Muscle of back (tissue), 13 donors: ENCODE measurements at places on chromosomes 16 and 17. TPM values are rescaled to one million over a fixed set of nuclear protein-coding genes. Genes with fewer than 3 reads are reported as not detected.

- DNase-seq: peak; percentile 63
Measured at GRCh38 chr16:4115209-4115948, 863 bp downstream of the ADCY9 start.

CMTM3 gene
- 67.4 TPM for polyA plus RNA-seq

GRCh38 chr17:69709441-69709840 lies 294.9 kb downstream of the MAP2K6 start:
- DNase-seq: no peak

DNA sequence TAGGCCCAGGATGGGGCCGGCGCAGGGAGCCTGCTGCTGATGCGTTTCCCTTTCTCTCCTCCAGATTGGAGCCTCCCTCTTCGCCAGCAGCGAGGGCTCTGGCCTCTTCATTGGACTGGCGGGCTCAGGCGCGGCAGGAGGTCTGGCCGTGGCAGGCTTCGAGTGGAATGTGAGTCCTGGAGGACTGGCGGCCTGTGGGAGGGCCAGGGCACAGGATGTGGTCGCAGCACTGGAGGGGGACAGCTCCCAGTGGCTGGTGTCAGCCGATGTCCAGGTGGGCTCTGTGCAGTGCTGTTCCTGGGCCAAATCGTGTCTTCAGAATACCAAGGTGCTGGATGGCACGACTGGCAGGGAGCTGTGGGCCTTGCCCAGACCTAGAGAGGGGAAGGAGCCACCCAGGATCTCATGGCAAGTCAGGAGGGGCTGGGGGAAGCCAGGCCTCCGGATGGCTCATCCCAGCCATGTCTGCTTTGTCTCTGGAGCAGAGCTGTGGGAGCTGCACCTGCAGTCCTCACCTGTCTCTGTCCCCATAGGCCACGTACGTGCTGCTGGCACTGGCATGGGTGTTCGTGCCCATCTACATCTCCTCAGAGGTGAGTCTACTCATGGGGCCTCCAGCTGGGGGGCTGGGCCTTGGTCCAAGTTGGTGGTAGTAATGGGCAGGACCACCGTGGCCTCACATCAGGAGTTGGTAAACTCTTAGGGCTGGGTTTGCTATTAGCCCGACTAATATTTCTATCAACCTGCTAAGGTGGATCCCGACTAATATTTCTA lies 7.3 kb downstream of the SLC5A10 start:
- DNase-seq: no peak

DNA sequence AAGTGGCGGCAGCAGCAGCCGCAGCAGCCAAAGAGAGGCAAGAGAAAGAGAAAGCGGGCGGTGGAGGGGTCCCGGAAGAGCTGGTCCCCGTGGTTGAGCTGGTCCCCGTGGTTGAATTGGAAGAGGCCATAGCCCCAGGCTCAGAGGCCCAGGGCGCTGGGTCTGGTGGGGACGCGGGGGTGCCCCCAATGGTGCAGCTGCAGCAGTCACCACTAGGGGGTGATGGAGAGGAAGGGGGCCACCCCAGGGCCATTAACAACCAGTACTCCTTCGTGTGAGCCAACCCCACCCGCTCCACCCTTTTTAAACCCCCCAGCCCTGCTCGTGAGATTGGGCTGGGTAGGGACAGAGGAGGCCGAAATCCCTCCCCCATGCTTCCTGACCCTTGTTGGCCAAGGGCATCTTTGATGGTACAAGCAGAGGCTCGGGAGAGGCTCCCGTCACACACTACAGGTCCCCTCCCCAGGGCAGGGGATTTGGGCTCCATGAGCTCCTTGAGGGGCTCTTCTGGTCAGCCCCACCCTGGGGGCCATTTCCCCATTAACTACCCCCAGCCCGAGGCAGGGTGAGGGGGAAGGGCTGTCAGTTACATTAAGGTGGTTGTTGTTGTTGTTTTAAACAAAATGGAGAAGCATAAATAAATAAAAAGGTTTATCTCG lies 4.6 kb upstream of the ATP2A1 start:
- DNase-seq: no peak

DNA sequence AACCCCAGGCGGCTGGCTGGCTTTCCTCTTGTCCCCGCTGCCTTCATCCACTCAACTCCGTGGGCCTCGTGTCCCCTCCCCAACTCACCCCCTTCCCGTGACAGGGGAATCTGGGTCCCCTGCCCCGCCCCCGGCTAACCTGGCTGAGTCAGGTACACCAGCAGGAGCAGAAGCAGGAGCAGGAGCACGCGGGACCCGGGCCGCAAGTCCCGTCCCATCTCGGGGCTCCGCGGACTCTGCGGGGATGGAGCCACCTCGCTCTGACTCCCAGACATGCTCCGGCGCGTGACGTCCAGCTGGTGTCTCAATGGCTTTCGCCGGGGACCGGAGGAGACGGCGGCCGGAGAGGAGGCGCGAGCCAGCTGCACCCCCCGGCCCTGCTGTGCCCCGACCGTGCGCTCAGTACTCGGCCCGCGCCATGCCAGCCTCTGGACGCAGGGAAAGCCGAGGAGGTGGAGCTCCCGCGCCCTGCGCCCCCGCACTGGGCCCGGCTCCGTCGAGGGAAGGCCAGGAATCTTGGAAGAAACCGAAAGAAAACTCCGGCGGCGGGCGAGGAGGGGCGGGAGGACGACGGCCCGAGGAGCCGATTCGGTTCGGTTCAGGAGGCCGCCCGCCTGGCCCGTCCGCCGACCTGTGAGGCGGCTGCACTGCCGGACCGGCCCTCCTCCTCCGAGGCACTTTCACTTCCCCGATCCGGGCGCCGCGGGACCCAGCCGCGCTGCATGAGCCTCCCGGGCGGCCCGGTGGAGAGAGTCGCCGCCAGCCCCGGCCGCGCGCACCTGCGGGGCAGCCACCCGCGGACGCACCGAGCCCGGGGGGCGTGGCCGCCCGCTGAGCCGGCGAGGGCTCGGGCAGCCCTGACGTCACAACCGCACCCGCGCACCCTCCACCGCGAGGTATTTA lies at the start of the genes CXCL16 and ZMYND15:
TSS of gene CXCL16 (minus strand) at position 807 of the 903 bp plus-strand sequence. CDS start at position 218, 589 bp downstream.
TSS of gene ZMYND15 (plus strand) at position 712 of the 903 bp plus-strand sequence. CDS start 716 bp downstream, outside the sequence.
- DNase-seq: no peak

IRX3 gene
- 18.2 TPM for polyA plus RNA-seq

TNS4 gene
- not detected for polyA plus RNA-seq

- no peak for DNase-seq
Measured at GRCh38 chr17:67316781-67317180, 49.6 kb downstream of the PSMD12 start.

- no peak for DNase-seq
Measured at GRCh38 chr17:40538019-40538935, 27.0 kb downstream of the CCR7 start.

DNA sequence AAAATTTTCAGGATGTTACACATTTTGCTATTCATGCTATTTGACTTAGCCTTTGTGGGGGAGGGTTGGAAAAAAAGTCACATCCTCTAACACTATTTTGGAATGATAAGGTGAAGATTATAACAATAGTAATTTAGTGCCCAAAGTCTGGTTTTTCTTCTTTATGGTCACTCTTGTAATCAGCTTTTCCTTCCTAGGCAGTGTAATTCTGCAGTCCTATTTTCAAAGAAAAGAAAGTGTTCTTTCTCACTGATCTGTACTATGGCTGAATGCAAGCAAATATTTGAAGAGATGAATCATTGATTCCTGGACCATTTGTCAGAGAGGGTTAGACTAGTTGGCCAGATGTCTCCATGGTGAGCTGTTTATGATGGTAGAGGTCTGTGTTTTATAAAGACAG lies 8.4 kb downstream of the RSPRY1 start:
- no peak for DNase-seq

MAF gene
- 33.1 TPM for polyA plus RNA-seq

TBX6 gene
- polyA plus RNA-seq: 0.60 TPM

CCDC78 gene
- polyA plus RNA-seq: 0.59 TPM

DNA sequence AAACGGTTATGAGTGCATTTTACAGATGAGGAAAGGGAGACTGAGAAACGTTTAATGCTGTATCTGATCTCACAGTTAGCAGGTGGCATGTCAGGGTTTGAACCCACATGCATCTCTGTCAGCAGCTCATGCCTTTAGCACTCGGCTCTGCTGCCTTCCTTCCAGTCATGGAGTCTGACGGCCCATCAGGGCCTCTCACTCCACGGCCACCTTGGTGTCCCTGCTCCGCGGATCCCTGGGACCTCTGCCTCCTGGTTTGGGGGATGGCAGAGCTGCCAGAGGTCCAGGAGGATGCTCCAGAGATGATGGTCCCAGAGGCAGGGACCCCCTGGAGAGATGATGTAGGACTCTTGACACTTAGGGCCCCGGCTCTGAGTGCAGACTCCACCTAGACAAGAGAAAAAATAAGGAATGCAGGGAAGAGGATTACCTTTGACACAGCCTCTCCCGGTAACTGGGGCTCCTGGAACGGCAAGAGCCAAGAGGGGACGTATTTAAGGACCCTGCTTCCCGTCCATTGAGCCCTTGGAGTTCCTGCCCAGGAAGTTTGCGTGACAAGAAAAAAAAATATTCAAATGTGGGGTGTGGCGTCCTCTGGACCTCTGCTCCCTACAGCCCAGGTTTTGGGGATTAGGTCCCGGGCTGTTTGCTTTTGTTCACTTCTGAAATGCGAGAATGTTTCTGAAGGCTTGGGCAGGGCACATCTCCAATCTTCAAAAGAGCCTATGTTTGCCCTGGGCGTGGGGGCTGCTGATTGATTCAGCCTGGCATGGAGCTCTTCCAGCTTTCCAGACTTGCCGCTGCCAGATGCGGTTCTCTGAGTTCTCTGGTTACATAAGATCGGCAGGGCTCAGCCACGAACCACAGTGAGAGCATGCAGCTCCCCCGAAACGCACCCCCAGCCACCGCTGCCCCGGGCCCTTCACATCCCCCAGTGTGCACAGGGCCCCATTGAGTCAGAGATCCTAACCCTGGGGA lies at the start of gene ALDH3A1:
TSS of gene ALDH3A1 (minus strand) at position 470 of the 978 bp plus-strand sequence. CDS start 3,169 bp downstream, outside the sequence.
- DNase-seq: no peak

DNA sequence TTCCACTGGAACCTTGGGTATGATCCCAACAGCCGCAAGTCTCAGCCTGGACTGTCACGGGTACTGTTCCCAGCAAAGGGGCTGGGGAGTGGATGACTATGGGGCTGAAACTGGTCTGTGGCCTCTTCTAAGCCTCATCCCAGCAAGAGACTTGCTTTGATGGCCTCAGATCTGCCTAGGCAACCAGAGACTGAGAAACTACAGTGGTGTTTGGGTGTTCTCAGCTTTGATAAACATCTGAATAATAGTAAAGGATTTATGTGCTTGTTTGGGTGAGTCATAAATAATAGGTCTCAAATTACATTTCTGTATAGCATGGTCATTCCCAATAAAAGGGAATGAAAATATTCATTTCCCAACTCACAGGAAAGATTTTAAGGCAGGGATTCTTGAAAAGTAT lies 30.2 kb upstream of the ULK2 start:
- peak; percentile 7 for DNase-seq

PLXDC1 gene
- polyA plus RNA-seq: 13.5 TPM

ZFHX3 gene
- polyA plus RNA-seq: 9.8 TPM

GRCh38 chr16:68444056-68444657 lies 4.2 kb downstream of the SMPD3 start:
- peak; percentile 9 for DNase-seq

TNP2 gene
- polyA plus RNA-seq: not detected

- DNase-seq: no peak
Measured at GRCh38 chr16:85948138-85948509, 49.2 kb downstream of the IRF8 start.

TMED6 gene
- polyA plus RNA-seq: 0.80 TPM

- no peak for DNase-seq
Measured at GRCh38 chr17:8314797-8315763, 5.0 kb downstream of the ARHGEF15 start.

- no peak for DNase-seq
Measured at GRCh38 chr17:44467108-44467507, 36.1 kb downstream of the GPATCH8 start.
